ENCODE measurements at places on chromosomes 2 and 18. TPM values are rescaled to one million over a fixed set of nuclear protein-coding genes. Genes with fewer than 3 reads are reported as not detected.

DNA sequence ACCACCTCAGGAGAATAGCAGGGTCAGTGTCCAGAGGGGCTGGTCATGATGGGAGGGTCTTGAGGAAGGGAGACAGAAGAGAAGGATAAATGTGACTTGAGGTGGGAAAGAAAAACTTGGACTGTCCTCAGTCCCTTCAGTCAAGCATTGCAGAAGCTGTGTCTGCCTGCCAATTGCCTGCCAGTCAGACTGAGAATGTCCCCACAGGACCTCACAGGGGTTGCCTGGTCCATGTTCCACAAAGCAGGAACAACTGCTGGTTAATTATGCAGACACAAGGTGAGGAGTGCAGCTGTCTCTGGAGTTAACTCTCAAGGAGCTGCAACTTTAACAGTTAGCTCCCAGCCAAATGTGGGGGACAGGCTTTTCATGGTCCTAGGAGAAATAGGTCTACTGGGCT lies 75.7 kb downstream of the TRIM43 start:
- no peak for DNase-seq

- DNase-seq, result no peak
Observed at GRCh38 chr18:54217624-54218023, 6.8 kb downstream of the MBD2 start.

- DNase-seq, result no peak
Observed at GRCh38 chr2:27135478-27135955, 1.1 kb upstream of the PREB start.

SP5 gene
- total RNA-seq, result not detected

DNA sequence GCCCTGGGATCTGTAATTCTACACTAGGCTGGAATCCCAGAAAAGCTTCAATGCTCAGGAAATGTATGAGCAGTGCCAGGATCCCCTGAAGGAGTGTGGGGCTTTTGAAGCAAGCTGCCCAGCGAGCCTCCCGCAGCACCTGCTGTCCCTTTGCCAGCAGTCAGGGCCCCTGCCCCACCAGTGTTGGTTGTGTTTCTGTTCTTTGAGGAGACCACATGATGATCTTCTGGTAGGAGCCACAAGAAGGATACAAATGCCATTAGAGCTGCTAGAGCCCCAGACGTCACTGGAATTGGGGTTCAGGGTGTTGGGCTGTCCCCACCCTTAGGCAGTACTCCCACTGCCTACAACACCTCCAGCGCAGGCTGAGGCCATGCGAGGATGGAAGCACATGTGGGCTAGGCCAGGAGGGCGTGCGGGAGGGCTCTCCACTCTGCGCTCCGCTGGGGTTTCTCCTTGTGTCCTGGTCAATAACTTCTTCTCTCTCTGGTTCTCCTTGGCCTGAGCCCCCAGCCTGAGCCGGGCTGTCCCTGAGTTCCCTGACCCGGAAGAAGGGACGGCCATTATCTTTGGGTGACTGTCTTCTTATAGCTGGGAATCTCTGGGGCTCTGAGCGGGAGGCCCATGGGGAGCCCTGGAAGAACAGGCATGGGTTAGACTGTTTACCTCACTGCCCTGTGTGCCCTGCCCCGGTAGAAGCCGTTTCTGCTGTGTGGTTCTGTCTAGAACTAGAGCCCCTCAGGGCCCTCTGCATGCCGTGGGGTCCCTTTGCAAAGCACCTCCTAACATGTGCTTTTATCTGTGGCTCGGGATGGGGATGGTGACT lies 73.9 kb downstream of the LRRFIP1 start:
- peak; percentile 57 for DNase-seq

GRCh38 chr2:86492048-86492453 lies 50.9 kb downstream of the KDM3A start:
- no peak for DNase-seq

DNA sequence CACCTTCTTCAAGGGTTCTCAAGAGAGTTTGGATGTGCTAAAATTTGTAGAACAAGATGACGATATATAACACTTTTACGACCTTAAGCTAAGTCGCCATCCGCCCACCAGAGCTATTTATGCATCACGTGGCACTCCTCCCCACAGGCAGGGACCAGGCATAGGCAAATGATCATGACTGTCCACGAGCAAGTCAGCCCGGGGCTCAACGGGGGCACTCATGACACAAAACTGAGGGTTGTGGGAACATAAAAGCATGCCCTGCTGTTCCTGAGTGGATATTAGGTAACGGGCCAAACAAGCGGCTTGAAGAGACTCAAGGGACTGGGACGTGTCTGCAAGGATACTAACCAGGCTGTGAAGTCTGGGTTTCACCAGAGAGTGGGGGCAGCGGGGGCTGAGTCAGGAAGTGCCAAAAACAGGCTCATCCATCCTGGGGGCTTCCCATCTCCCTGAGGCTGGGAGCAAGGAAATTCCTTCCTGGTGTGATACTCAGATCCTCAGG lies 58.1 kb downstream of the FAM178B start:
- no peak for DNase-seq

DNA sequence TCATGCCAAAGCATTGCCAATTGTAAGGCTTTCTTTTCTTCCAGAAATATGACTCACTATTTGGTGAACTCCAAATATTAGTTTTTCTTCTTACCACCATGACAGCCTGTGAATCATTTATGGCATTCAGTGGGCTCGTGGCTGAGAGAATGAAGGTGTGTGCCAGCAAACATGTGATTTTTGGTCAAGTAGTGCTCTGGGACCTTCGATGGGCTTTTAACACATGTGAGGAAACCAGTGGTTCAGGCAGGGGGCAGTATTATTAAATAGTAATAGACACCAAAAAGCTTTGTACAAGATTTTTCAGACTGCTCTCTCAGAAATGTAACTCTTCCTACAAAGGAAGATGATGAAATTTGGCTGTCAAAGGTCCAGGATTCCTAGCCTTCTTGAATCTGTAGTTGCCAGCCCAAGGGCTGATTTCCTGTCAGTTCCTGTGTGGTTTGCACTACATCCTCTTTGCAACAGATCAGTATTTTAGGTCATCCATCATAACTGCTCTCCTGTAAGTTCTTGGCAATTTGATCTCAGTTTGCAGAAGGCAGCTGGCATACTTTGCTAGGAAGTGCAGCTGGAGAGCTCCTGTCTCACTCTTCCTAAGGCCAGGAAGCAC lies 64.3 kb downstream of the BABAM2 start:
- DNase-seq, result peak; percentile 10

GRCh38 chr2:15899751-15900493 lies 40.4 kb upstream of the MYCN start:
- DNase-seq, result no peak

KCNJ13 gene
- not detected for total RNA-seq

GRCh38 chr2:170030040-170030439 lies 147.9 kb upstream of the MYO3B start:
- DNase-seq, result no peak

DNA sequence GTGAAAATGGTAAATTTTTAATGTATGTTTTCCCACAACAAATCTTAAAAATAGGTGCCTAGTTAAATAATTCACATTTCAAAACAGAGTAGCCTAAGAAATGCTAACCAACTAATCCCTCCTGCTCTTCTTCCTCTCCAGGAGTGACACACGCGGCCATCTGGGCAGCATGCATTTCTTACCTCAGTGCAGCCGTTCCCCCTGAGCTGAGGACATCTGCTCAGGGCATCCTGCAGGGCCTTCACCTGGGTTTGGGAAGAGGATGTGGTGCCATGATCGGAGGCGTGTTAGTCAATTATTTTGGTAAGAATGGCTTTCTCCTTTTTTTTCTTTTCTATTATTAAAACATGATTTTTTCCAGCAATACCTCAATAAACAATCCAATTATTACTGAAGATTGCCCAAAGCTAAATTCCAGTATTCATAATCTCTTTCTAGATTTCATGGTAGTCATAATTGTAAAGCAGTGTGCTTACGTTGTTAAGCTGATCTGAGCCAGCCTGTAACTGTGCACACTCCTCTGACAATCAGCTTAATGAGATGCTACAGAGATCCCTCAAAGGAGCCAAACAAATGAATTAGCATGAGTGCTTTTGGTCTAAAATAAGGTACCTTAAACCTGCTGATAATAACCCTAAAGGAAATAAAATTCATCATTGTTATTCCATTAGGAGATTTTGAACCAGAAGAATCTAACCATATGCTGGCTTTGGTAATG lies 45.8 kb downstream of the NEMP2 start:
- DNase-seq, result no peak

- no peak for DNase-seq
Observed at GRCh38 chr2:11572996-11573395, 39.2 kb downstream of the GREB1 start.

CD8A gene
- 273 TPM for total RNA-seq

DNAH7 gene
- not detected for total RNA-seq

MAP3K20 gene
- 0.74 TPM for total RNA-seq

Data from naive thymus-derived CD8-positive, alpha-beta T cell (primary cell).